Smooth muscle cell of the coronary artery (primary cell): ENCODE measurements at places on chromosomes 1 and 21. TPM values are rescaled to one million over a fixed set of nuclear protein-coding genes. Genes with fewer than 3 reads are reported as not detected.

PBX1 gene
- 22.2 and 35.6 TPM in 2 replicates for total RNA-seq

C8A gene
- total RNA-seq, result not detected in 2 replicates

HUNK gene
- total RNA-seq, result 0.47 TPM in 1 of 2 replicates, not detected in the other

CATSPERE gene
- total RNA-seq, result 0.45 and 1.3 TPM in 2 replicates

CTXND2 gene
- not detected in 2 replicates for total RNA-seq

FNBP1L gene
- total RNA-seq, result 6.8 and 7.8 TPM in 2 replicates

ST6GALNAC3 gene
- total RNA-seq, result 0.12 and 0.75 TPM in 2 replicates

EPHA10 gene
- total RNA-seq, result not detected in 2 replicates

RAB42 gene
- total RNA-seq, result 1.5 and 3.2 TPM in 2 replicates

SDC3 gene
- total RNA-seq, result 9.3 and 11.1 TPM in 2 replicates

RAB7B gene
- total RNA-seq, result 4.7 and 13.6 TPM in 2 replicates

OR10Z1 gene
- not detected in 2 replicates for total RNA-seq

ADORA1 gene
- under 0.01 and 14.6 TPM in 2 replicates for total RNA-seq

CCSAP gene
- 2.5 and 5.4 TPM in 2 replicates for total RNA-seq

BEST4 gene
- total RNA-seq, result 0.08 TPM in 1 of 2 replicates, not detected in the other

RYR2 gene
- total RNA-seq, result under 0.01 TPM in 1 of 2 replicates, not detected in the other

FAM167B gene
- total RNA-seq, result 1.6 and 2.7 TPM in 2 replicates

MSH4 gene
- total RNA-seq, result 0.08 and 0.35 TPM in 2 replicates

WNT3A gene
- total RNA-seq, result not detected in 2 replicates

LAMC2 gene
- 1.5 and 7.0 TPM in 2 replicates for total RNA-seq

DMRTA2 gene
- 0.08 TPM in 1 of 2 replicates, not detected in the other for total RNA-seq

SNRPE gene
- total RNA-seq, result 49.5 and 53.0 TPM in 2 replicates

GRHL3 gene
- total RNA-seq, result not detected in 2 replicates

KRTAP19-2 gene
- total RNA-seq, result not detected in 2 replicates

SHISAL2A gene
- total RNA-seq, result not detected in 2 replicates

LYPD8 gene
- total RNA-seq, result 0.30 and 0.35 TPM in 2 replicates

CTSE gene
- total RNA-seq, result 0.15 TPM in 1 of 2 replicates, not detected in the other

CSF3R gene
- total RNA-seq, result not detected in 2 replicates

RIPK4 gene
- 0.23 and 11.1 TPM in 2 replicates for total RNA-seq

ALPL gene
- 2.9 and 126 TPM in 2 replicates for total RNA-seq
